ENCODE measurements at places on chromosomes 5 and 9. TPM values are rescaled to one million over a fixed set of nuclear protein-coding genes. Genes with fewer than 3 reads are reported as not detected.

GRCh38 chr5:66144834-66145390 is 812 bp downstream of the SREK1 start:
- peak overlapping the region; percentile 99 for H3K27ac ChIP-seq
- H3K27me3 ChIP-seq, result no peaks in the 10 kb centered on the region
- H3K4me1 ChIP-seq, result peaks cover 45% of the 10 kb centered on the region
- H3K36me3 ChIP-seq, result no peaks in the 10 kb centered on the region

GRCh38 chr9:130779153-130779855 is 55.8 kb upstream of the ABL1 start:
- H3K4me1 ChIP-seq, result peaks cover 53% of the 10 kb centered on the region
- H3K4me3 ChIP-seq, result no peak overlapping the region
- H3K27me3 ChIP-seq, result no peaks in the 10 kb centered on the region
- DNase-seq, result no peak

GRCh38 chr5:117880932-117881331 is 1107.4 kb downstream of the DTWD2 start:
- no peak for DNase-seq
- H3K27ac ChIP-seq, result no peak overlapping the region
- no peaks in the 10 kb centered on the region for H3K36me3 ChIP-seq
- H3K4me3 ChIP-seq, result no peak overlapping the region
- no peaks in the 10 kb centered on the region for H3K27me3 ChIP-seq

- H3K36me3 ChIP-seq, result no peaks in the 10 kb centered on the region
- DNase-seq, result peak; percentile 63
- H3K27ac ChIP-seq, result no peak overlapping the region
- H3K4me3 ChIP-seq, result no peak overlapping the region
These were observed 151.1 kb upstream of the ERCC6L2 start for GRCh38 chr9:95724253-95724991.

DNA sequence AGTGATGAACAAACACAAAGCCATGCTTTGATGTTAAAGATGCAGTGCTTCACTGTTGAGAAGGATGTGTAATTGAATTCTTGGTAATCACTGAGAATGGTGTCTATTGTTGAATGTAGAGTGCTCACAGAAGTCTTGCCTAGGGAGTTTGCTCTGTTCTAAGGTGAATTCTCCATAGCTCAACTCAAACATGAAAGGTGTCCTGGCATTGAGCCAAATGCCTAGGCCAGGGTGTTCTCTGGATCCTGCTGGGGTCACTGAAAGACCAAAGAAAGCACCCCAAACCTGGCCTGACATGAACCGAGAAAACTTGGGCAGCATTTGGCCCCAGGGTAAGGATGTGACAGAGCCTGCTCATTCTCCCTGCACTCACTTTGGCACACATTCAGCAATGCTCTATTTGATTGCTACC is 217.3 kb downstream of the ARL15 start:
- no peak overlapping the region for H3K27ac ChIP-seq
- H3K27me3 ChIP-seq, result no peaks in the 10 kb centered on the region
- no peak overlapping the region for H3K4me3 ChIP-seq
- no peaks in the 10 kb centered on the region for H3K36me3 ChIP-seq
- DNase-seq, result peak; percentile 12
- no peaks in the 10 kb centered on the region for H3K4me1 ChIP-seq

DNA sequence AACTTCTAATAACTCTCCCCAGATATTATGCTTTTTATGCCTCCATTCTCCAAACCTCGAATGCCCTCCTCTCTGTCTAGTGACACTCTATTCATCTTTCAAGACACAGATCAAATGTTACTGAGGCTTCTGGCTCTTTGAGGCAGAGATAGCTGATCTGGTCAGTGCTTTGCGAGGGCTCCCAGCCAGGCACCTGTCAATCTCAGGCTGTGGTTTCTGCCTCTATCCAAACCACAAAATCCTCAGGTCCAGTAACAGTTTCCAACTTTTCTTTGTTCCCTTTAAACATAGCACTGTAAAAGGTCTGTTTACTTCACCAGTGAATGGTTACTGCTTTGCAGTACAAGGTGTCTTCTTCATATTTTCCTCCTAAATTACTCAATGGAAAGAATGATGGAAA is 11.5 kb upstream of the STK32A start:
- DNase-seq, result no peak
- no peak overlapping the region for H3K4me3 ChIP-seq
- no peak overlapping the region for H3K27ac ChIP-seq

DNA sequence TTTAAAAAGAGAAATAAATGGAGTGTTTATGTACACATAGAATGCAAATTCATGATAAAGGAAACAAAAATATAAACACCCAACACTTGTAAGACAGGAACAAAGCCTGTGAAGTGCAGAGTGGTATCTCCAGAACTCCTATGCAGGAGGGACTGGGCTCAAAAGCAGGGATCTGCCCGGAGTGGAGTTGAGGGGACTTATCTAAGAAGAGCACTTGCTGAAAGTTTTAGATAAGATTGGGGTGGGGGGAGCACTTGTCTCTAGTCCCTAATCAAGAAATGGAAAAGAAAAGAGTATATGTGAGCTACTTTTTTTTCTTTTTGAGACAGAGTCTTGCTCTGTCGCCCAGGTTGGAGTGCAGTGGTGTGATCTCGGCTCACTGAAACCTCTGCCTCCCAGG is 840.4 kb downstream of the MAT2B start:
- no peaks in the 10 kb centered on the region for H3K27me3 ChIP-seq
- H3K27ac ChIP-seq, result no peak overlapping the region
- no peaks in the 10 kb centered on the region for H3K4me1 ChIP-seq
- no peak overlapping the region for H3K4me3 ChIP-seq
- DNase-seq, result no peak

DNA sequence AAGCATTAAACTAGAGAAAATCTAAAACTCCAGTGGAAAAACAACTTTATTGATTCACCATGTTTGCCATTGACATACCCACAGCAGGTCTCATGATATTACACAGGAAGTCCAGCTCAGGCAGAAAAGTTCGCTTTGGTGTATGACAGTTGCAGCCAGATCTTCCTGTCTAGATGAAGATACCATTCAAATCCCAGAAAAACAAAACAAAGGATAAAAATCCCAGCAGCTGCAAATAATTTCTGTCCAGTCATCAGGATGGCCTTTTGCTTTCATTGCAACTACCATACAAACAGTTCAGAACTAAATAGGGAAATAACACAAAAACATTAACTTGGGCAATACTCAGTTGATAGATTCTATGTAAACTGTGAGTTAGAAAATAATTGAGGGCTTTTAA is 136.0 kb upstream of the NREP start:
- no peaks in the 10 kb centered on the region for H3K27me3 ChIP-seq
- no peak overlapping the region for H3K4me3 ChIP-seq
- no peak for DNase-seq
- H3K4me1 ChIP-seq, result no peaks in the 10 kb centered on the region

DNA sequence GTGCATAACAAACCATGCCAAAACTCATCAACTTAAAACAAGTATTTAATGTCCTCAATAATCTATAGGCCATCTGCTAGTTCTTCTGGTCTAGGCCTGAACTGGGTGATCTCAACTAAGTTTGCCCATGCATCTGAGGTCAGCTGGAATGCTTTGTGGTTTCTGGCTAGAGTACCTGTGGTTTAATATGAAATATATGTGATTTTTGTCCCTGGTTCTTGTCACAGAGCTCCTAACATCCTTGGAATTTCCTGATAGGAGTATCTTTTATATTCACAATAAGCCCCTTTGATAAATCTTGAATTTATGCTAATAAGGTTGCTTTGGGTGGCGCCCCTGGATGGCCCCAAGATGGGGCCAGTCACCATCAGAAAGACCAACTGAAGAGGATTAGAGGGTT is 535.9 kb downstream of the DNAH5 start:
- no peaks in the 10 kb centered on the region for H3K36me3 ChIP-seq
- no peak overlapping the region for H3K27ac ChIP-seq
- no peak for DNase-seq
- H3K4me3 ChIP-seq, result no peak overlapping the region
- no peaks in the 10 kb centered on the region for H3K4me1 ChIP-seq
- H3K27me3 ChIP-seq, result no peaks in the 10 kb centered on the region

DNA sequence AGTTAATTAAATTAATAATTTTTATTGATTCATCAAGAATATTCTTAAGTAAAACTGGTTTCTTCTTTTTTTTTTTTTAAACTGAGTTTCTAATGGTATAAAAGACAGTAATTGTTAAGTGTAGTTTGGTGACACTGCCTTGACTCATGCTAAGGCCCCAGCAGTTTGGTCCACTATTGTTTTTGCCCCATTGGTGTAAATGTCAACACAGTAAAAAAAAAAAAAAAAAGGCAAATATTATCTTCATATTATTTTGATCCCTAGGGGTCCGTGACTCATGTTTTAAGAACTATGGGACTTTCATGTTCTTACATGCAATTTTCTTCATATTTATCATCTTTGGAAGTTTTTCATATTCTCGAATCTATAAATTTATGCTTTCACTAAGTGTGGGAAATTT is 29.2 kb upstream of the JAK2 start:
- H3K36me3 ChIP-seq, result no peaks in the 10 kb centered on the region
- no peak overlapping the region for H3K27ac ChIP-seq
- H3K4me1 ChIP-seq, result no peaks in the 10 kb centered on the region
- no peaks in the 10 kb centered on the region for H3K27me3 ChIP-seq

OR1B1 gene
- not detected for polyA plus RNA-seq

OGN gene
- 10.0 TPM for polyA plus RNA-seq

SNCAIP gene
- polyA plus RNA-seq, result 2.0 TPM

Measured in stomach (tissue), 19 donors.